Natural killer cell treated with Interleukin-12 subunit alpha and Interleukin-12 subunit beta and Interleukin-15 and Interleukin-18, amount 100 ng/mL, for 72 hours (primary cell): ENCODE measurements at places on chromosomes 2 and 18. TPM values are rescaled to one million over a fixed set of nuclear protein-coding genes. Genes with fewer than 3 reads are reported as not detected.
A peak's percentile ranks its signal among the peaks of the same experiment; 100 is the strongest.

- no peak for DNase-seq
- H3K36me3 ChIP-seq: peaks cover 44% of the 10 kb centered on the region
- peaks cover 59% of the 10 kb centered on the region for H3K4me1 ChIP-seq
- H3K27ac ChIP-seq: peak overlapping the region; percentile 94
- no peak overlapping the region for H3K4me3 ChIP-seq
Measured at GRCh38 chr2:224892574-224893204, 149.6 kb downstream of the DOCK10 start.

DNA sequence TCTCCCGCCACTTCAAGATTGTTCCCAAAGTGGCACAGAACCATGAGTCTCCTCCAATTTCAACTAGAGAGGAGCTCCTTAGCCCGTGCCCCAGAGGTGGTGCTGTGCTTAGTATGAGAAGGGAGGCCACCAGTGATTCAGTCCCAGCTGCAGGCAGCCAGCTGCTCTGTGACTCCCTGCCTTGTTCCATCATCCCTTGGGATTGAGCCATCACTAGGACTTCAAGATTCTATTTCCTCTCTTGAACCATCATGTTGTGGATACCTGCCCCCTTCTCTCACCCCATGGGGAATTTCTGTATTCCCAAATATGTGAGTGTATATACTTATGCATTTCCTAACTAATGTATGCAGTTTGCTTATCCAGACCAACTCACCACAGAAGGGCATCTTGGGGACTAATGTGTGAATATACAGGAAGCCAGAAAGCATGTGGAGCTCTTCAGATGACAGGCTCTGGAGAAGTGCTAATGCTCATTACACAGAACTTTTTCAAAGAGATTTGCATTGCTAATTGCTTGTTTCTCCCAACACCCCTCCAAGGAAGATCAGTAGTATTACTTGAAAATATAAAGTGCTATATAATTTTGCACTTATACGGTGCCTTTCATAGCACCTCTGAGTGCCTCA is 111.0 kb upstream of the MAP3K20 start:
- peaks cover 4% of the 10 kb centered on the region for H3K4me1 ChIP-seq
- H3K36me3 ChIP-seq: no peaks in the 10 kb centered on the region
- H3K27me3 ChIP-seq: peaks cover 36% of the 10 kb centered on the region
- H3K27ac ChIP-seq: no peak overlapping the region

DNA sequence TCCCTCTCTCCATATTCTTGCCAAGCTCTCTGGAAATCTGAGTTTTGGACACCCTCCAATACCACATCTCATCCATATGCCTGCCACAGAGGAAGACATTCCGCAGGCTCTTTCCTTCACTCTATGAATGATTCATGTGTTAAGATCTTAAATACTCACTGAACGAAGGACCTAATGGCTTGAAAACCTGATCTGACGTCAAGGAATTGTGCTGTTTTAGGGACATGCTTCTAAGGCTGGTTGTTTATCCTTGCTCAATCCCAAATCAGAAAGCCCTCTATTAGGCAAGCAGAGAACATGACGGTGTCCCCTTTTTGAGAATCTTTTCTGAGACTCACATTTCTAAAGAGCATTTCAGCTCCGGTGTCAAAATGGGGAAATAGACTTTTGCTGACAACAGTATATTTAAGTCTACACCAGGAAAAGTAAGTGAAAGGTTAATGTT is 83.7 kb upstream of the GALNT5 start:
- H3K27ac ChIP-seq: no peak overlapping the region
- H3K27me3 ChIP-seq: peaks cover 8% of the 10 kb centered on the region
- no peaks in the 10 kb centered on the region for H3K4me1 ChIP-seq
- H3K36me3 ChIP-seq: no peaks in the 10 kb centered on the region
- H3K4me3 ChIP-seq: no peak overlapping the region
- DNase-seq: no peak

DNA sequence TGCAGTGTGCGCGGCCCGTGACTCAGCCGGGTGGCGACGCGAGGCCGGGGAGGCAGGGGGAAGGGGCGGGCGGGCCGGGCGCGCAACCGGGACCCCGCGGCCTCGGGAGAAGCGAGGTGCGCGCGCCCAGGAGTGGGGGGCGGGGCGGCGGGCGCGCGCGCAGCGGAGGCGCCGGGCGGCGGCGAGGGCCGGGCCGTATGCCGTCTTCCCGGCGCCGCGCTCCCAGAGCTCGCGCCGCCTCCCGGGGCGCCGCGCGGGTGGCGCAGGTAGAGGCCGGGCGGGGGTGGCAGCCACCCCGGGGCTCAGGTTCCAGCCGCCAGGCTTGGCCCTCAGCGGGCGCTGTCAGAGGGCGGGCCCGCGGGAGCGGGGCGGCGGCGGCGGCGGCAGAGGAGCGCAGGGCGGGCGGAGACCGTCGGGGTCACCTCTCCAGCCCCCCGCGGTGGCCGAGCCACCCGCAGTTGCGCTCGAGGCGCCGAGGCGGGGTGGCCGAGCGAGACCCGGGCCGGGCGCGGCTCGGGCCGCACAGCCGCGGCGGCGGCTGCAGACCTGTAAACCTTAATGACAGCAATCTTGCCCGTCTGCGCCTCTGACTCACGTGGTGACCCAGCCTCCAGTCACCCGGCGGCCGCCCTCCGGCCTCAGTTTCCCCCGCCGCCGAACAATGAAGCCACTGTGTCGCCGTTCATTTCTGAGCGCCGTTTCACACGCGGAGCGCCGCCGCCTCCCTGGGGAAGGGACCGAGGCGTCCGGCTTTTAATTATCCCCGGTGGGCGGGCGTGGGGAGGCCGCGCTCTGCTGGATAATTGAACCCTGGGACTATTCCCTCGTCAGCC is 25.3 kb upstream of the SMAD7 start:
- H3K4me3 ChIP-seq: peak overlapping the region; percentile 75
- no peak overlapping the region for H3K27ac ChIP-seq
- H3K4me1 ChIP-seq: peaks cover 15% of the 10 kb centered on the region
- H3K27me3 ChIP-seq: no peaks in the 10 kb centered on the region
- no peak for DNase-seq

- no peak overlapping the region for H3K27ac ChIP-seq
- H3K36me3 ChIP-seq: no peaks in the 10 kb centered on the region
- no peak overlapping the region for H3K4me3 ChIP-seq
Measured at GRCh38 chr2:9979977-9980376, 28.5 kb downstream of the GRHL1 start.

DNA sequence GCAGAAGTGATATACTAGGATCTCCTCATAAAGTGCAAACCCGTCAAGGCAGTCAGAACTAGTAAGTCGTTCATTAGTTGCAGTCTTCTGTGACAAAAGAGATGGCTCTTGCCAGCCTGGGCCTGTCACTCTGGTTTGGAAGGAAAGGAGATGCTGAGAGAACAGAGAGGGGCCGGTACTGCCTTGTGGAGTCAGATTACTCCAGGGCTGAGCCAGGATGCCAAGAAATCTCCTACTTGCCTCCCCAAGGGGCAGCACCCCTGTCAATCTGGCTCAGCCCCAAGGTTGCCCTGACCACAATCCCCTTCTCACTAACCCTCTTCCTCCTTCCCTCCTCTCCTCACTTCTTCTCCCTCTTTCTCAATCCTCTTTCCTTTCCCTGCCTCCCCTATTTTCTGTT is 62.9 kb upstream of the ASPRV1 start:
- peaks cover under 1% of the 10 kb centered on the region for H3K4me1 ChIP-seq
- no peaks in the 10 kb centered on the region for H3K27me3 ChIP-seq
- no peak overlapping the region for H3K4me3 ChIP-seq
- H3K27ac ChIP-seq: peak overlapping the region; percentile 57

DNA sequence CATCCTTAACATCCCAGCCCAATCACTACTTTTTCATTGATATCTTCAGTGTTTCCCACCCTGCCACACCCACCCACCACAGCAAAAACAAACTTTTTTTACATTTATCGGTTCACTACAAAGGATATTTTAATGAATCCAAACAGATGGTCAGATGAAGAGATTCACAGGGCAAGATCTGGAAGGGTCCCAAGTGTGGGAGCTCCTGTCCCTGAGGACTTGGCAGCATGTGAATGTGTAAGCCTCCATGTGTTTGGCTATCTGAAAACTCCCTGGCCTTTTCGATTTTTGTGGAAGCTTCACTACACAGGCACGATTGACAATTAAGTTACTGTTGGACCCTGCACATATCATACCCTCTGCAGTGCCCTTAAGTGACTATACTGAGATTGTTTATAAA is 48.1 kb upstream of the CRIM1 start:
- peaks cover 29% of the 10 kb centered on the region for H3K4me1 ChIP-seq
- DNase-seq: no peak
- peaks cover 4% of the 10 kb centered on the region for H3K27me3 ChIP-seq
- no peak overlapping the region for H3K27ac ChIP-seq
- H3K4me3 ChIP-seq: no peak overlapping the region
- peaks cover 17% of the 10 kb centered on the region for H3K36me3 ChIP-seq

GRCh38 chr2:212073360-212073759 is 465.2 kb downstream of the ERBB4 start:
- H3K27ac ChIP-seq: no peak overlapping the region
- no peak overlapping the region for H3K4me3 ChIP-seq
- H3K4me1 ChIP-seq: no peaks in the 10 kb centered on the region
- no peaks in the 10 kb centered on the region for H3K27me3 ChIP-seq

DNA sequence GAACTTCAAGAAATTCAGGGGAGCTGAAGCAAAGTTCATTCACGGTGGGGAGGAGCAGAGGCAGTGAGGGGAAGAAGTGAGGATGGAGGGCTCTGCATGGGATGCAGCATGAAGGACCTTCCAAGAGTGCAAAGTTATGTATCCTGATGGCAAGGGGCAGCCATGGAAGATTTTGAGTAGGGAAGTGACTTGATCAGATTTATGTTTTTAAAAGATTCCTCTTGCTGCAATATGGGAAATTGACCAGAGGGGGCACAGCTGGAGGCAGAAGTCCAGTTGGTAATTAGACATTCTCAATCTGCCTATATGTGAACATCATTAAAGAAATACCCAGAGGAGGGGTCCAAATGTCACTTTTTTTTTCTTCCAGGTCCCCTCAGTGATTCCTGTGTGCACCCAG is 21.5 kb upstream of the ANXA4 start:
- H3K27me3 ChIP-seq: peaks cover 3% of the 10 kb centered on the region
- no peak overlapping the region for H3K4me3 ChIP-seq
- H3K4me1 ChIP-seq: peaks cover 5% of the 10 kb centered on the region
- H3K36me3 ChIP-seq: no peaks in the 10 kb centered on the region
- H3K27ac ChIP-seq: no peak overlapping the region

GRCh38 chr2:128396500-128396891 is 77.8 kb upstream of the HS6ST1 start:
- DNase-seq: no peak
- H3K36me3 ChIP-seq: no peaks in the 10 kb centered on the region
- no peaks in the 10 kb centered on the region for H3K4me1 ChIP-seq
- H3K27me3 ChIP-seq: peaks cover 33% of the 10 kb centered on the region
- H3K4me3 ChIP-seq: no peak overlapping the region

- peaks cover 14% of the 10 kb centered on the region for H3K36me3 ChIP-seq
- DNase-seq: no peak
- H3K4me1 ChIP-seq: peaks cover 87% of the 10 kb centered on the region
- peak overlapping the region; percentile 88 for H3K4me3 ChIP-seq
Measured at GRCh38 chr2:197204519-197205250, 105.9 kb downstream of the ANKRD44 start.

DNA sequence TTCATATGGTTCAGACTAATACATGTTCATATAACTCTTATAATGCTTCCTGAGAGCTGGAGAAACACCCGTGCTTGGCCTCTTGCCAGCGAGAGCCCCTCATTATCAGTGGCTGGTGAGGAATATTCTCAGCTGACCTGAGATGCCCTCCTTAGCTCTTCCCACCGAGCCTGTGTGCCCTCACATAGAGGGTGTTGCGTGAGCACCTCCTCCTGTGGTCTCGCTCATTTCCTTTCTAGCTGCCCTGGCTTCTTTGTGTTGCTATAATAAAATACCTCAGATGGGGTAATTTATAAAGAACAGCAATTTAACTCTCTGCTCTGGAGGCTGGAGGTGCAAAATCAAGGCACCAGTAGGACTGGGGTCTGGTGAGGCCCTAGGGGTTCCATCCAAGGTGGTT is 80.5 kb upstream of the ALKAL2 start:
- H3K27me3 ChIP-seq: peaks cover 9% of the 10 kb centered on the region
- peak overlapping the region; percentile 19 for H3K27ac ChIP-seq
- peak overlapping the region; percentile 16 for H3K4me3 ChIP-seq
- H3K4me1 ChIP-seq: peaks cover 12% of the 10 kb centered on the region

DNA sequence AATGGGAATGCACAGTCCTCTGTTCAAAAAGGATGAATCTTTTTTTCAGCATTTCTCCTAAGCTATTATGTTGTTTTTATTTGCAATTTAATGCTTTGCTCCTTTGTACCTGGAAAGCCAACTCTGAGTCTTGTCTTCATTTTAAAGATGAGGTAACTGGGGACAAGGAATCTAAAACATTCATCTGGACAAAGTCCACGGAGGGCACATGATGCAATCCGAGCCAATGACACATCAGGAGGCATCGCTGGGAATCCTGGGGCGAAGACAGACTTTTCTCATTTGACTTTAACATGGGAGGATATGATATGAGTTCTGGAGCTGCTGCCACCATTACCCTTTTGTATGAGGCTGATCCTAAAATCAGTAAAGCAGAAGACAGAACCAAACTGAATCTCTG is 116.5 kb upstream of the REG3G start:
- H3K27me3 ChIP-seq: no peaks in the 10 kb centered on the region
- no peak for DNase-seq
- H3K4me3 ChIP-seq: no peak overlapping the region
- H3K36me3 ChIP-seq: no peaks in the 10 kb centered on the region
- no peak overlapping the region for H3K27ac ChIP-seq
- no peaks in the 10 kb centered on the region for H3K4me1 ChIP-seq

DNA sequence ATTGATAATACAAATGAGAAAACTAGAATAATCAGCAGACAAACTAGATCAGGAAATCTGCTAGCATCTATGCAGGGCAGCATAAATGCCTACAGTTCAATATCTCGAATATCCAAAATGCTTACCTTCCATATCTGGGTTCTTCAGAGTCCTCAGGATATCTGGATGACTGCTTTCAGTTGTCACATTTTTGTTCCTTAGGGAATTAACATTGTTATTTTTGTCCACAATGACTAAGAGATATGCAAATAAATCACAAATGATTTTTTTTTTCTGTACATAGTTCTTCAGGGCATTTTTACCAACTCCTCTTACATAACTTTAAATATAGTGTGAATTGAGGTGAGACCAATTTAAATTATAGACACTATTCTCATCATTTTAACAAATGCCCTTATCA is 80.9 kb downstream of the AQP4 start:
- no peaks in the 10 kb centered on the region for H3K4me1 ChIP-seq
- H3K36me3 ChIP-seq: no peaks in the 10 kb centered on the region
- no peak for DNase-seq
- H3K27me3 ChIP-seq: peaks cover 4% of the 10 kb centered on the region
- H3K4me3 ChIP-seq: no peak overlapping the region

DNA sequence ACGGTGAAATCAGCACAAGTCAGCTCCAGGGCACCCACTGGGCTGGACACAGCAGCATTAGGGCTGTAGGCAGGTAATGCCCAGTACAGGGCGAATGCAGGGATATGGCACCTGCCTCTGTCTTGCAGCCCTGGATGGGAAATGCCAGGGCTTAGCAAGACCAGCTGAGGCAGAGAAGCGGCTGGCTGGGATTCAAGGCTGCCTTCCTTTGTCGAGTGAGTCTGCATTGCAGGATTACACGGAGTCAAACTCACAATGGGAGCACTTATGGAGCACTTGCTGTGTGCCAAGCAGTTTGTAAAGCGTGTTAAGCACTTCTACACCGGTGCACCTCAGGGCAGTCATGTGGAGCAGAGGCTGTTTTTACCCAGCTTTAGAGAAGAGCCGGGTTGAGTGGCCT is 87.3 kb upstream of the HDAC4 start:
- peaks cover 2% of the 10 kb centered on the region for H3K4me1 ChIP-seq

LBX2 gene
- total RNA-seq: 1.5 TPM

ATP6V1B1 gene
- total RNA-seq: 6.5 TPM

SLC14A1 gene
- 2.3 TPM for total RNA-seq

SNORC gene
- total RNA-seq: 1.5 TPM

EDAR gene
- total RNA-seq: not detected

EN1 gene
- not detected for total RNA-seq

TCF7L1 gene
- 0.14 TPM for total RNA-seq
